ENCODE measurements at places on chromosomes 2 and 18.

DNA sequence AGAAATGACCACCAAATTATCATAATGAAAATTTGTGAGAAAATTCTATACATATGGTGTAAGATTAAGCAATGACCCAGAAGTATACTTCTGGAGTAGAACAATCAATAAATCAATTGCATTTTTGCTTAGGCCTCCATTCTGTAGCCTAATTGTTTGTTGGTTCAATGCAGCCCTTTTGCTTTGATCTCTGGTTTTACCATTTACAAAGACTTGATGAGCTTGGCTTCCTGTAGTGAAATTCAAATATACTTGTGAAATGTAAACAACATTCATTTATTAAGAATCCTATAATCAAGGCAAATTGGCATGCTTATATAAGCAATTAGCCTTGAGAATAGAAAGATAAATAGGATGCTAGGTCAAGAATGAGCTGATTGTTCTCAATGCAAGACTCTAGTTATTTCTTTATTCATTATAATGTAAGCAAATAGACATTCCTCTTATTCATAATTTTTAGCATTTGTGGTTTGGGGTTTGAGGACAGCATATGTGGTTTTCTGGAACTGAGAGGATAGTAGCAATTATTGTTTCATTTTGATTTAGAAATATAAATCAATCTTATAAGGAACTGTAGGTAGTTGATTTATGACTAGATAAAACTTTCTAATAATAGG, 9.7 kb downstream of the FMNL2 start:
- DNase-seq = no peak

DNA sequence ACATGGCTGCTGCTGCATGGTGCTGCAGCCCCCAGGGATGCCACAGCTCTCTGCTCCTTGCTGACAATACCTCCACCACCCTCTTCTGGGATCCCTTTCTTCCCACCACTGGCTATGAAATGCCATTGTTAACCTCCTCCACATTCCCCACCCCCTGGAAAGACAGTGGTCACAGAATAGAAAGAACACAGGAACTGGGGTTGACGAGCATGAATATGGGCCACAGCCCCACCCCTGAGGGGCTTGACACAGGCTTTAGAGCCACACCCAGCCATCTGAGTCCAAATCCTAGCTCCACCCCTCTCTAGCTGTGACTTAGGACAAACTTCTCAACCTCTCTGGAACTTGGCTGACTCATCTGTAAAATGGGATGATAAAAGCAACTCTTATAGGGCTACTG, 47.3 kb downstream of the TMEM163 start:
- DNase-seq = no peak

DNA sequence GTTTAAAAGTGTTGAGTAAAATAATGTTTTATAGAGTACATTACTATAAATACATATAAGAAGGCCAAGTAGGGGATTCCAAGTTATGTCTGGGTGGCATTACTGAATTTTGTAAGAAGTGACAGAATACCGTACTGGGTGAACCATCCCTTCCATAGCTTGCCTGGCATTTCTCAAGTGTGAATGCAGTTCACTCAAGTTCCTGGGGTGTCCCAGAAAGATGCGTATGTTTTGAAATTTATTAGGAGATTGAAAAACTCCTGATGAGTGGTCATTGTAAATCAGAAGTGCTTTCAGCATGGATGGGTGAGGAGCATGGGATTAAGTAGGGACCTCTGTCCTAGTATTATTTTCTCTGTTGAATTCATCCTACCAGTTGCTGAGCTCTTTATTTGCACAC, 103.2 kb downstream of the VAPA start:
- no peak for DNase-seq

- DNase-seq = no peak
Measured at GRCh38 chr18:7750966-7751365, 183.8 kb downstream of the PTPRM start.

- no peak for DNase-seq
Measured at GRCh38 chr2:239263231-239263630, 137.6 kb downstream of the HDAC4 start.

All from activated T-helper 1 cell treated with anti-CD3 and anti-CD28 coated beads, Interleukin-2, amount 50 U/mL, for 16 hours (primary cell).